ENCODE measurements at places on chromosomes 7 and 10.

- DNase-seq = no peak
These were observed 500.1 kb upstream of the KLF6 start for GRCh38 chr10:4285121-4285520.

- DNase-seq = no peak
These were observed 5.8 kb downstream of the GRIFIN start for GRCh38 chr7:2470204-2471021.

DNA sequence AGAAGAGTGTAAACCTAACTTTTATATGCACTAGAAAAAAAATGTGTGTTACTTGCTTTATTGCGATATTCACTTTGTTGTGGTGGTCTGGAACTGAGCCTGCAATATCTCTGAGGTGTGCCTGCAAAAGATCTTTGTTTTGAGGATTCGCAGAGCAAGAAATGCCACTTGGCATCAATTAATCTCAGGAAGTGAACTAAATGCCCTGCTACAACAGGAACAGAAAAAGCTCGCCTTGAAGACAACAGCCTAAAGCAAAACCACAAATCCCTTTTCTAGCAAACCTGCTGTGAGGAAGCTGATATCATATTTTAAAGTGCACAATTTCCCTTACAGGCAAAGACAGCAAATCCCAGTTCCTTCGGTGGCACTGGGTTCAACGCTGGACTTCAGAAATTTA is 675.8 kb downstream of the KCNMA1 start:
- no peak for DNase-seq

DNA sequence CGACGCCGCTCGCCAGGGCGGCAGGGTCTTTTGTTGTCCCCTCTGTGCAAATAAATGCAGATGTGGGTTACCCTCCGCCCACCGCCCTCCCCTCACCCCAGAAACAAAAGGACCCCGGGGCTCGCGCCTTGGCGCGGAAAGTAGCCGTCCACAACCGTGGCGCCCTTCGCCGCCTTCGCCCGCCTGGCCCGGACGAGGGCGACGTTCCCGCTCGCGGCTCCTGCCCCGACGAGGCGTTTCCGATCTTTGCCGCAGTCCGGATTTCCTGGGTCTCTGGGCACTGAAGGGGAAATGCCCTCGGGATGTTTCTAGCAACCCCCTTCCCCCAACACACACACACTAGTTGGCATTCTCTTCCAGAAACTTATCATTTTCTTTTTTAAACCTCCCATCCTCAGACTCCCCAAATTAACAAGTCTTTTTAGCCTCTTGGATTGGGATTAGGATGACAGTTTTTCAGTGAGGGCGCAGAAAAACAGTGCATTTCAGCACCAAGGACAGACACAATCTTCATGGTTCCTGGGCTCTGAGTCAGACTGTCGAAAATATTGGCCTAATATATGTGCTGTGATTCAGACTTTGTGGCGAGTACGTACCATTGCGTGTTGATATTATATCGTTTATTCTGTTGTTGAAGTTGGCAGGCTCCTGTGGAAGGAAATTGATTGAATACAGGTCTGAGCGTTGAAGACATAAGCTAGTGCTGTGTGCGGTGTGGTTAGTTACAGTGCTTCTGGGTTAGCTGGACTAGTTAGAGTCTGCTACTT is 771 bp downstream of the PHYHIPL start:
- DNase-seq = peak; percentile 41

- DNase-seq = no peak
These were observed 26.3 kb upstream of the WDR11 start for GRCh38 chr10:120824881-120825309.

DNA sequence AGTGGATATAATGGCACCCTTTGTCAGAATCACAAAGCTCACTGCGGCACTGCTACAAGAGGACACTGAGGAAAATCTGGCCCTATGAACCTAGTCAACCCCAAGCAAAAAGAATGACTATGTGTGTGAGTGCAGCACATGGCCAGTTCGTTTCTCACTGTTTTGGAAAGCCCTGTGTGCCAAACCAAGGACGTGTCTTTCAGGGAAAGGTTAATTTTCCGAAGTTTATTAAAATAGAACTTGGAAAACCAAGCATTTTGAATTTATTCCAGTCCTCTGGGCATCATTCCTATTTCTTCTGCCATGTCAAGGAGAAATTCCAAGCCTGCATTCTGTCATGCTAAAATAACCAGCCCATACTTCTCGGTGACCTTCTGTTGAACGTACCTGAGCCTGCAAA is 471.8 kb downstream of the PLXDC2 start:
- DNase-seq = no peak

- no peak for DNase-seq
These were observed 75.7 kb downstream of the COBL start for GRCh38 chr7:51240868-51241267.

DNA sequence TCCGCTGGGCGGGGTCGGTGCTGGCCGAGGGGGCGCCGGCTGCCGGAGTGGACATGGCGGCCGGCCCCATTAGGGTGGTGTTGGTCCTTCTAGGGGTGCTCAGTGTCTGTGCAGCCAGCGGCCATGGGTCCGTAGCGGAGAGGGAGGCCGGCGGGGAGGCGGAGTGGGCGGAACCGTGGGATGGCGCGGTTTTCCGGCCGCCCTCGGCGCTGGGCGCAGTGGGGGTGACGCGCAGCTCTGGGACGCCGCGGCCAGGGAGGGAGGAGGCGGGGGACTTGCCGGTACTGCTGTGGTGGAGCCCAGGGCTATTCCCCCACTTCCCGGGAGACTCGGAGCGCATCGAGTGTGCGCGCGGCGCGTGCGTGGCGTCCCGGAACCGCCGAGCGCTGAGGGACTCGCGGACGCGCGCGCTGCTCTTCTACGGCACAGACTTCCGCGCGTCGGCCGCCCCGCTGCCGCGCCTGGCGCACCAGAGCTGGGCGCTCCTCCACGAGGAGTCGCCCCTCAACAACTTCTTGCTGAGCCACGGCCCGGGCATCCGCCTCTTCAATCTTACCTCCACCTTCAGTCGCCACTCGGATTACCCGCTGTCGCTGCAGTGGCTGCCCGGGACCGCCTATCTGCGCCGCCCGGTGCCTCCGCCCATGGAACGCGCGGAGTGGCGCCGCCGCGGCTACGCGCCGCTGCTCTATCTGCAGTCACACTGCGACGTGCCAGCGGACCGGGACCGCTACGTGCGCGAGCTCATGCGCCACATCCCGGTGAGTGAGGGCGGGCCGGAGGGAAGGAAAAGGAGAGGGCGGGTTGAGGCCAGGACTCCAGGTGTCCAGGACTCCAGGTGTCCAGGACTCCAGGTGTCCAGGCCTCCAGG is 9.3 kb upstream of the CHCHD1 start:
- DNase-seq = no peak

- no peak for DNase-seq
These were observed 11.0 kb upstream of the LFNG start for GRCh38 chr7:2508327-2509215.

- peak; percentile 8 for DNase-seq
These were observed 89.9 kb downstream of the SND1 start for GRCh38 chr7:127741764-127742375.

- peak; percentile 20 for DNase-seq
These were observed 38.8 kb downstream of the TMEM60 start for GRCh38 chr7:77759294-77759889.

DNA sequence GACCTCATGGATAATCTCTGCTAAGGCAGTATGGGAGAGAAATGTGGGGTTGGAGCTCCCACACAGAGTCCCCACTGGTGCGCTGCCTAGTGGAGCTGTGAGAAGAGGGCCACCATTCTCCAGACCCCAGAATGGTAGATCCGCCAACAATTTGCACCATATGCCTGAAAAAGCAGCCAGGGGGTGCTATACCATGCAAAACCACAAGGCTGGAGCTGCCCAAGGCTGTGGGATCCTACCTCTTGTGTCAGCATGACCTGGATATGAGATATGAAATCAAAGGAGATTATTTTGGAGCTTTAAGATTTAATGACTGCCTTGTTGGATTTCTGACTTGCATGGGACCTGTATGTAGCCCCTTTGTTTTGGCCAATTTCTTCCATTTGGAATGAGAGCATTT is 27.0 kb upstream of the SAMD9L start:
- DNase-seq = no peak

DNA sequence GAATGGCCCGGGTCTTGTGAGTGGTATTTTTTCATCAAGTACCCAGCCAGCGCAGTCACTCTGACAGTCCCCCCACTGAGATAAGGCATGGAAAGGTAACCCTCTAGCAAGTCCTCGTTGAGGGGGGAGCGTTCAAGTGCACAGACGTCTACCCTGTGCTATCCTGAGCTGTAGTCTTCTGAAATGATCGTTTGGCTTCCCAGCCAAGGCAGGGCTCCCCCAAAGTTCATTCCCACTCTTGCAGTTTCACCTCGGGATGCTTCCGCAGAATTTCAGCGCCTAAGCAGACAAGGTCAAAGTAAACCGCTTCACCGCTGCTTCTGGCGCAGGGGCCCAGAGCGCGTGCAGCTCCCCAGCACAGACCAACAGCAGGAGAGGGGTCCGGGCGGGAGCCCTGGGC is 1.8 kb downstream of the INSYN2A start:
- DNase-seq = no peak

GRCh38 chr7:48011951-48012350 is 17.0 kb downstream of the SUN3 start:
- DNase-seq = no peak

DNA sequence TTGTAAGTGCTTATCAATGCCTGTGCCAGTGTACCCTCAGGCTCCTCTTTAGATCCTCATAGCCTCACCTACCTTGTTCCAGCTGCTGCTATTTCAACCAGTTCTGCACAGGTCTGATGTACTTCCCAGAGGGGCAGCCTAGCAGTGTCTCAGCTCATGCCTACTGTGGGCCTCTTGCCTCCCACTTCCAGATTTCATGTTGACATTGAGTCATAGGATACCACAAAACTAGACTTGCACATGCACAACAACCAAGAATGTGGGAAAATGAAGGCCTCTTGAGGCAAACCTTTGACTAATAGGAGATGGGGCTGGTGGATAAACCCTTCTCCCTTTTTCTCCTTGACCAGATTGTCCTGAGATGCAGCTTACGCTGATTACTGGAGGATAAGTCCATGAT is 31.0 kb downstream of the PON3 start:
- DNase-seq = no peak

DNA sequence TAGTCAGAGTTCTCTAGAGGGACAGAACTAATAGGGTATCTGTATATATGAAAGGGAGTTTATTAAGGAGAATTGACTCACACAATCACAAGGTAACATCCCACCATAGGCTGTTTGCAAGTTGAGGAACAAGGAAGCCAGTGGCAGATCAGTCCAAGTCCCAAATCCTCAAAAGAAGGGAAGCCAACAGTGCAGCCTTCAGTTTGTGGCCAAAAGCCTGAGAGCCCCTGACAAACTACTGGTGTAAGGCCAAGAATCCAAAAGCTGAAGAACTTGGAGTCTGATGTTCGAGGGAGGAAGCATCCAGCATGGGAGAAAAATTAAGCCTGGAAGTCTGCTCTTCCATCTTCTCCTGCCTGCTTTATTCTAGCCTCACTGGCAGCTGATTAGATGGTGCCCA is 1107.2 kb upstream of the CELF2 start:
- no peak for DNase-seq

DNA sequence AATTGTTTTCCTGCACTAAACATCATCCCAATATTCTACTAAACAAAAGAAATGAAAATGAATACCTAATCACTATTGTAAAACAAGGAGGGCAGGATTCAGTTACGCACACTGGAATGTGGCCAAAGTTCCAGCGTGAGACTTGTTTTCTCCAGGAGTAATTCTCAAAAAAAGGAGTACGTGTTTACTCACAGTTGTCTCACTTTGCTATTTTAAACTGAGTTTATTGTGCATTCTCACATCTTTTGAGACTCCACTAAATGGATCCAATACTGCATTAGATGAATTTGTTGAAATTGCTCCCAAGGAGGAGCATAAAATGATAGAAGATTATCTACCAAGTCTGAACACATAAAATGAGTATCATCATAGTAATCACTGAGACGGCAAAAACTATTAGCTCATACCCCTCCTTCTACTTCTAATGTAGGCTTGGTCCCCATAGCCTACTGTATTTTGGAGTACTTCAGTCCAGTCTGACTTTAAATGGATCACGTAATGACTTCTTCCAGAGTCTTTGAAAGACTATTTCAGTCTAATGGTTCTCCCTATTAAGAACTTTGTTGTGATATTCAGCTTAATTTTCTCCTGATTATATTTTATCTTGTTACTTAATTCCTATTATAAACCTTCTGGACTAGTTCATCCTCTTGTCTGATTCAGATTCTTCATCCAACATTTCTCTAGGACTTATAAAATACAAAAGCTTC is 3.8 kb downstream of the GRM3 start:
- no peak for DNase-seq

DNA sequence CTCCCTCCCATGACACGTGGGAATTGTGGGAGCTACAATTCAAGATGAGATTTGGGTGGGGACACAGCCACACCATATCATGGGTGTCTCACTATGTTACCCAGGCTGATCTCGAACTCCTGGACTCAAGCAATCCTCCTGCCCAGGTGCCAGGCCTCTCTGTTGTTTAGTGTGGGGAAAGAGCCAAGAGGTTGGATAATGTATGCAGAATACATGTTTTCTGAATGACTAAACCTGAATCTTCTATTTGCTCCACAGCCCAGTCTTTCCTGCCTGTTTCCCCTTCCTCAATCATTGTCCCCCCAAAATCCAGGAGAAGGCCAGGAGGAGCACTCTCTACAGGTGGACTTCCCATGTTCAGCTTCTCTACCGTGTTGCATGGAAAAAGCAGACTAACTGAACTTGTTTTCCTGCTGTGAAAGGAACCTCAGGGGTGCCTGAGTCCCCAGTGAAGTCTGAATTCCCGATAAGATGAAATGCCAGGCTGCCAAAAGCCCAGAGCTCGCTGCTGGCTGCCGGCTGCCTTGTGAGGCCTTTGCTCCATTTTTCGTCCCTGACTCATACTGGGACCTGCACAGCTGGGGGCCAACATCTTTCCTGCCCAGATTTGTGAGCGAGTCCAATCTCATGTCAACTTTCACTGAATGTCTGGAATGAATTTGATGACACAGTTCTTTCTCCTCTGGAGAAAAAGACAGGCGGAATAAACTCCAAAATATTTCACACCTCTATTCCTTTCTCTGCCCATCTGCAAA is 588.0 kb downstream of the CALN1 start:
- no peak for DNase-seq

DNA sequence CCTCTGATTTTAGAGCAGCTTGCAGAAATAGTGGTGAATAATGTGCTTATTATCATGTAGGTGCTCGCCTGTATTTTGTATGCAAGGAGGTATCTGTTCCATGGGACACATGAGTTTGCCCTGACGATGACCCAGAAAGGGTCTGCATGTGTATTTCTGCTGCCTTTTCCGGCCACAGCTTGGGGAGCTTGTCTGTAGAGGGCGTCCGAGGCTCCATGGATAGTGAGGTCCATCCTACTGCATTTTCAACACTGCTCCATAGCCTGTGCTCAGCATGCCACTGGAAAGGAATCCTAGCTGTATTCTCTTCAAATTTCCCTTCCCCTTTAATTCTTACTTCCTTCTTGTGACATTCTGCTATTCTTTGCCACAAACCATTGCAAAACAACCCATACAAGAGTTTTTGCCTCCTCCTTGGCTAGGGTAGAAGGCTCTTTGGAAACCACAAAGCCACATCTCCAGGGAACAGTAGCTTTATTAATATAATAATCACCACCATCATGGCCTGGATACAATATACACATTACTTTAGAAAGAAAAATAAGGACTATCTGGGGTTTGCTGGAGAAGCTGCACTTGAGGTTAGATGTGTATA is 127.7 kb downstream of the DYNC1I1 start:
- DNase-seq = no peak

GRCh38 chr10:17229016-17229716 is 1.1 kb downstream of the VIM start:
- no peak for DNase-seq

- no peak for DNase-seq
These were observed 31.9 kb downstream of the MICU1 start for GRCh38 chr10:72593963-72594362.

Data from retinal pigment epithelial cell (primary cell).